ENCODE measurements at places on chromosomes 5 and 9.

DNA sequence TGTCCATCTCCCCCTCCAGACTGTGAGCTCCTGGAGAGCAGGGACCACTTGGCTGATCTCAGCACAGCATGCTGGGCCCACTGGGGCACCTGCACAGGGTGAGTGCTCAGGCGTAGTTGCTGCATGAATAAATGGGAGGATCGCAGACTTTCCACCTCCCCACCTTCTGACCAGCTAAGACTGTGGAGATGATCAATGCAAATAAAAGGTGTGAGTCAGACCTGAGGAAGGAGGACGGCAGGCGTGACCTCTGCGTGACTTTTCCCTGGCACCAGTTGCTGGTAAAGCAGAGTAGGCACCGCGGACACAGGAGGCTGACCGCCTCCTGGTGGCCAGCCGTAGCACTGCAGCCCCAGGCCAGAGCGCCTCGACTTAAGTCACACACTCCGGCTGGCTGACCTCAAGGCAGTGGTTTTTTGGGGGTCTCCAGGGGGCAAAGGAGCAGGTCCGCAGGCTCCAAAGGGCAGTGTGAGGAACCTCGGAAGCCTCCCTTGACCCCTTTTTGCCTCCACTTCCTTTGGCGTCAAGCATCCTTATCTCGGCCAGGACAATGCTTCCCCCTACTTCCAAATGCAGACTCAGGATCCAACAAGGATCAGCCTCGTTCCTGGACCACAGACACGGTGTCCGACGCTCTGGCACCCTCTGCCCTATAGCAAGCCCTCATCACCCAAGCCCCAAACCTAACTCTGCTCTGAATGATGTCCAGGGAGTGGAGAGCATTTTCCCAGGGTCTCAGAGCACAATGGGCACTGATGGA, 12.7 kb upstream of the TDRD7 start:
- DNase-seq, result peak; percentile 66

- no peak for DNase-seq
Observed at GRCh38 chr5:73312146-73312871, 136.3 kb downstream of the FOXD1 start.

DNA sequence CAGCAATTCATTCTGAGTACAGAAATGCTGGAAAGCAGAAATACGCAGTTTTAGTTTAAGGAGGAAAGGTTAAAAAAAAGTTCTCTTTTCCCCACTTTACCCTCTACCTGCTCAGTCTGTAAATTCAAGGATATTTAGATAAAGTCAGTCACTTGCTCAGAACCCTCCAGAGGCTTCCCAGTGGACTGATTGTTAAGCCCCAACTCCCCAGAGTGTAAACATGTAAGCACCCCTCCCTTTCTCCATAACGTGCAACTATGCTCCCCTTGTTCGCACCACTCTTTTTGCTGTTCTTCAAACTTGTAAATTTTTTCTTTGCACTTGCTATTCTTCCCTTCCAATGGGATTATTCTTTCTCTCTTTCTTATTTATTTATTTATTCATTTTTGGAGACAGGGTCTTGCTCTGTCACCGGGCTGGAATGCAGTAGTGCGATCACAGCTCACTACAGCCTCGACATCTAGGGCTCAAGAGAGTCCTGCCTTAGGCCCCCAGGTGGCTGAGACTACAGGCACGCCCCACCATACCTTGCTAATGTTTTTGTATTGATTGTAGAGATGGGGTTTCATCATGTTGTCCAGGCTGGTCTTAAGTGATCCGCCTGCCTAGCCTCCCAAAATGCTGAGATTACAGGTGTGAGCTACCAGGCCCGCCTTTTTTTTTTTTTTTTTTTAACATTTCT, 32.5 kb upstream of the ERBIN start:
- DNase-seq, result no peak

DNA sequence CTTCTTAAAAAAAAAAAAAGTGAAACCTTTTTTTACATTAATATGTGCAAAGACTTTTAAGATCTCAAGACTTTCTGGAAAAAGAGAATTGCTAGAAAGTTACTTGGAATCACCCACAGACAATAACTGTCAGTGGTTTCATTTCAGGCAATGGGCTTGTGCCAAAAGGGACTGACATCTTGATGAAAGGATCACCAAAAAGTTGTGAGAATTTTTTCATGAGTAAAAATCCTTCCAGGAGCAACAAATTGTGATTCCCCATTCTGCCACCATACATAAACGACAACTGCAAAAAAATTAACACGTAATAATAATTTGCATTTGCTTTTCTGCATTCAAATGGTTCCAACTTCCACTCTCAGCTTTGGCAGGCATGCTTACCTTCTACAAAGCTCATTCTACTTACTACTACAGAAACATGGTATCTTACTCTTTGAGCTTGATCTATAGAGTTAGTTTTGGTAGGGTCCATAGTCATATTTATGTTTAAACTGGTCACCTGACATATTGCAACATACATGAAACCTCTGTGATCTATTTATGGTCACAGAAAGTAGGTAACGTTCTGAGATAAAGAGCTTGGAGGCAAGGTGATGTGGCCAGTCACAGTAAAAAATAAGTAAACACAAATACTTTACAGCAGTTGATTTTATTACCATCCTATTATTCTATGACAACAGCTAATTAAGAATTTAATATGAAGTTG, 3.0 kb downstream of the NREP start:
- no peak for DNase-seq

GRCh38 chr5:143124593-143124992, 278.9 kb downstream of the NR3C1 start:
- DNase-seq, result no peak

- no peak for DNase-seq
Observed at GRCh38 chr9:88746029-88746742, 211.2 kb downstream of the NXNL2 start.

DNA sequence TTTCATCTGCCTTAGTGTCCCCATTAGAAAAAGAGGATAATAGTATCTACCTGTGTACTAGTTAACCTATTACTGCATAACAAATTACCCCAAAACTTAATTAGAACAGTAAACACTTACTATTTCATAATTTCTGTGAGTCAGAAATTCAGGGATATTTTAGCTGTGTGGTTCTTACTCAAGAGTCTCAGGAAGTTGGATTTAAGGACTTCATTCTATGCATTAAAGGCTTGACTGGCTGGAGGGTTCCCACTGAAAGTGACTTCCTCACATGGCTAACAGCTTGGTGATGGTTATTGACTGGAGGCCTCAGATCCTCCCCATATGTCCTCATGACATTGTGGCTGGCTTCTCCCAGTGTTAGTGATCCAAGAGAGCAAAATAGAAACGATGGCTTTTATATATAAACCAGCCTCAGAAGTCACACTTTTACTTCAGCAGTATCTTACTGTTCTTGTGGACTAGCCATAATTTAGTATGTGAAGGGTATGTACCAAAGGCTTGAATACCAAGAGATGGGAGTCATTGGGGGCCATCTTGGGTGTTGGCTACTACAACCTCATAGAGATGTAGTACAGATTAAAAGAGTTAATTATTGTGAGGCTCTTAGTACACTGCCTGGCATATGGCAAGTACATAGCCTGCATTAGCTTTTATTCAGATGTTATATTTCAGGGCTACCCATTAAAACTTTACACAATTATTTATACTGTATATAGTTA, 9.9 kb downstream of the RAD23B start:
- no peak for DNase-seq

GRCh38 chr5:54695198-54695966, 177.8 kb downstream of the SNX18 start:
- DNase-seq, result no peak

- no peak for DNase-seq
Observed at GRCh38 chr9:137494104-137494544, 35.0 kb upstream of the NSMF start.

DNA sequence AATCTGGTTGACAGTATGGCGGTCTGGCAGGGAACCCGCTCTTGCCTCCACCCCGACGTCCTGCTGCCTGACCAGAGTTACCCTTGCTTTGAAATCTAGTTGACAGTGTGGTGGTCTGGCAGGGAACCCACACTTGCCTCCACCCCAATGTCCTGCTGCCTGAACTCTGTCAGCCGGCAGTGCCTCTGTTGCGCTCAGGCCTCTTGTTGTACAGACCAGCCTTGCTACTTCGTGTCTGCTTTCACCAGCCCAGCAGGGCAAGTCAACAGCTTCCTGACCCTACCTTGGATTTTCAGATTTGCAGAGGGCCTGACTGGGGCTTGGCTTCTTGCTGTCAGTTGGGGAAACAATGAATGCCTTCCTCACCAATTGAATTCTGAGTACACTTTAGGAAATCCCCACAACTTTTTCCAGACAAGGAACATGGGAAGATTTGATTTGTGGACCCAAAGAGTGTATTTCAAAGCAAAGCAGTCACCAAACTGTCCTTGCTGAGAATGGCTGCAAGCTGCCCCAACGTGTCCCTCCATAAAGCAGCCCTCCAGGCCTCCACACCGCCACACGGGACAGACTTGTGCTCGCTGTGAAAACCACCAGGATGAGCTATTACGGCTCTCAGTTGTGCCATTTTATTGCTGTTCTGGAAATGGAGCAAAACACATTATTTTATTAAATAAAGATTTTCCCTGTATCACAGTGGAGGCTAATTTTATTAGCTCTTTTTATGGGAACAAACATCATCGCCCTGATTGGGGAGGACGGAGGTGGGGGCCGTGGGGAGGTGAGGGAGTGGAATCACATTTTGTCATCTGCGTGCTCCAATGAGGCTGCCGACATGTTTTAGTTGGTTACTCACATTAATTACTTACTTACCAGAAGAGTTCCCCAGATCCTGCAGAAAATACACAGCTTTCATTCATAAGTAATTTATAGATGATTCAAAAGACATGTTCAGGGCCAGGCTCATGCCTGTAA, 189.3 kb downstream of the AOPEP start:
- no peak for DNase-seq

DNA sequence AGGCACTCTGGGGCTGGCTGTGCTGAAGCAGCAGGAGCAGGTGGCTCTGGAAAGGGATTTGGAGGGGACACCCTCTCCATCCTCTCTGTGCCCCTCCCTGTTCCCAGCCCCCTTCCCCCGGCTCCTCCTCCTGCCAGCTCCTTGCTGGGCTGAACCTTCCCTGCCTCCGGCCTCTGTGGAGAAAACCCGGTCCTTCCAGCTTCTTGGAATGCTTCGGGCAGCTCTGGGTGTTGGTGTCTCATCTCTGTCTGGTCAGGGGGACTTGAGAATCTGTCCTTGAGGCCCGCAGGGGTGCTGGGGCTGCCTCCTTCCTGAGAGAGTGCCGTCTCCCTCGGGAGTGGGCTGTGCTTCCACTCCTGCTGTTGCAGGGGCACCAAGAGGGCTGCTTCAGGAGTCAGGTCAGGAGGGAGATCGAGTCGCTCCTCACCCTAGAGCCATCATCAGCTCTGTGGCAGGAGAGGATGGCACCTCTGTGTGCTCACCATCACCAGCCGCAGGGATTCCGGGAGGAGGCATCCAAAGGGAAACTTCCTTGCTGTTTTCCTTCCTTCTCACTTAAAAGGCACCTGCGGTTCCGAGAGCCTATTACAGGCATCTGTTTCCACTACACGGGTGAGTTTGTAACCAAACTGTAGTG, 30.6 kb downstream of the NDUFS6 start:
- DNase-seq, result no peak

DNA sequence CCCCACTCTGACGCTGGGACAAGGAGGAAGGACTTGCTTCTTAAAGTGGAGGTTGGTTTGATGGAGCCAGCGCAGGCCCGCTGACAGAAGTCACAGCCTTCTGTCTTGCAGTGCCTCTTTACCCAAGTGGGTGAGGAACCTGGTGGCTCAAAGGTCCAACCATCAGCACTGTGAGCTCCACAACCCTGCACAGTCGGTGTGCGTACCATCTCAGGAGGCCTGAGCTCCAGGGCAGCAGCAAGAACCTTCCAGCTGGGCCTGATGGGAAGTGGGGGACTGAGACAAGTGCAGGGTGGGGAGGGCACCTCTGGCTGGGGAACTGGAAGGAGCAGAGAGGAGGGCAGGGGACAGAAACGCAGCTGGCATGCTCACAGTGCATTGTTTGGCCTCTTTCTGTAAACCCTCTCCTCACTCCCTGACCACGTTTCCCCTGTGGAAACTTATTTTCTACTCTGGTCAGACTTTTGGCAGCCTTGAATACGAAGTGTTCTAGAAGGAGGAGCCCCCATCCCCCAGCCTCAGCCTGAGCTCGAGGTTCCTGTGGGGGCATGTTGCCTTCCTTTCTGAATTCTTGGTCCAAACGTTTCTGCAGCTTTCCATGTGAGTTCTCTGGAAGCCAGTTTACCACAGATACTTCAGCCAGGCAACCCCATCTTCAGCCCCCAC, 178.5 kb upstream of the PITX1 start:
- DNase-seq, result no peak

- DNase-seq, result no peak
Observed at GRCh38 chr9:126160854-126161329, 165.7 kb upstream of the MVB12B start.

GRCh38 chr5:11298877-11299276, 537.8 kb upstream of the DAP start:
- no peak for DNase-seq

DNA sequence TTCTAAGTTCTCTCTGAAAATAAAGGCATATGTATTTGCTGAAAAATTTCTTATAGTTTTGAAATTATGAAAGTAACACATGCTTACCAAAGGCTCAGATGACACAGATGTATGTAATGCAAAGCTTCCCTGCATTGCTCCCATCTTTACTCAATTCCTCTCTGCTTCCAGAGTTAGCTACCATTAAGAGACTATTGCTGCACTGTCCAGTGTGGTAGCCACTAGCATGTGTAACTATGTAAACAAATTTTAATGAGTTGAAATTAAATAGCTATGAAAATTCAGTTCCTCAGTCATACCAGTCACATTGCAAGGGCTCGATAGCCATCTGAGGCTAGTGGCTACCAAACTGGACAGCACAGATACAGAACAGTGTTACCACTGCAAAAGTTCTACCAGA, 17.9 kb downstream of the FRMD3 start:
- DNase-seq, result no peak

- no peak for DNase-seq
Observed at GRCh38 chr5:135944564-135944963, 10.2 kb downstream of the LECT2 start.

GRCh38 chr5:139809331-139809810, 13.8 kb downstream of the PSD2 start:
- DNase-seq, result no peak

DNA sequence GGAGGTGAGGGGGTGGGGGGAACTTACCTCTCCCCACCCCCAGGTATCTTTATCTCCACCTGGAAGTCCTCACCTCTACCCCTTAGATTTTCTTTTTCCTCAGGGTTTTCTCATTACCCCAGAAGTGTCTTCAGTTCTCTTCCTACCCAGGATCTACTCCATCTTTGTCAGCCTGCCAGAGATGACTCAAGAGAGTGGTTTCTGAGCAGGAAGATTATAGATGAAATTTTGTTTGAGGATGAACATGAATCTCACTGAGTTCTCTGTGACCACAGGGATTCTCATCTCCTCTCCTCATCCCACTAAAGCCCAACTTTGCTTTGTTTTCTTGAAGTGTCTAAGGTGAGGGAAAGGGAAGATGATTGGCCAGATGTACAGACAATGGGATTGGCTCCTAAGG, 5.2 kb upstream of the HINT2 start:
- no peak for DNase-seq

GRCh38 chr9:123319541-123320339, 36.3 kb upstream of the CRB2 start:
- no peak for DNase-seq

DNA sequence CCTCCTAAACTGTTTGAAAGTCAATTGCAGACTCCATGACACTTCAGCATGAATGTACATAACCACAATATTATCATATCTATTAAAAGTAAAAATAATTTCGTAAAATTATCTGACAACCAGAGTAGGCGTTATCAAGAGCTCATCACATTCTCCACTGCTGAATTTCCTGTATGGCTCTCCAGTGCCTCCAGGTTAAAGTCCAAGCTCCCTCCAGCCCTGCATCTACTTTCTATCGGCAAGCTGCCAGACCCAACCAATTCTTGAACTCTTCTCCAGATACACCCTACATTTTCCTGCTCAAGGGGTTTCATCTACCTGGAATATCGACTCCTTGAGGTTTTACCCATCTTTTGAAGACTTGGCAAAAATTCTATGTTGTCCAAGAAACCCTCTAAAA, 74.5 kb upstream of the TBC1D2 start:
- DNase-seq, result no peak
